Stimulated activated CD4-positive, alpha-beta T cell treated with anti-CD3 and anti-CD28 coated beads, Interleukin-15, amount 100 ng/mL, for 24 hours (primary cell): ENCODE measurements at places on chromosomes 2 and 18.

GRCh38 chr2:36277881-36278523 lies 77.6 kb upstream of the CRIM1 start:
- DNase-seq: no peak

DNA sequence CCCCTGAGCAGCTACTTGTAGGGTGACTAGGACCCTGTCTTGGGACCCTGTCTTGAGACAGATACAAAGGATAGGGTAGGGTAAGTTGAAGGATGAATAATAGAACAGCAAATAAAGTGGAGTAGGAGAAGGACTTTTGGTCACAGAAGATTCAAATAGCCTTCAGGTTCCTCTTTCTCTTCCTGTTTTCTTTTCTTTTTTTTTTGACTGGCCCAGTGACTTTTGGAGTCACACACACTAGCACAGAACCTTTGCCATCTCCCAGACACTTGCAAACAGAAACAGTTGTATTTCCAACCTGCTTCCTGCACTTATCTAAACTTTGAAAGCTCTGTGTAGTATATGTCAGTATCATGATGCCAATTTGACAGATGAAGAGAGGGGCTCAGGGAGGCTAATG lies 108.2 kb downstream of the TDRD15 start:
- DNase-seq: no peak

DNA sequence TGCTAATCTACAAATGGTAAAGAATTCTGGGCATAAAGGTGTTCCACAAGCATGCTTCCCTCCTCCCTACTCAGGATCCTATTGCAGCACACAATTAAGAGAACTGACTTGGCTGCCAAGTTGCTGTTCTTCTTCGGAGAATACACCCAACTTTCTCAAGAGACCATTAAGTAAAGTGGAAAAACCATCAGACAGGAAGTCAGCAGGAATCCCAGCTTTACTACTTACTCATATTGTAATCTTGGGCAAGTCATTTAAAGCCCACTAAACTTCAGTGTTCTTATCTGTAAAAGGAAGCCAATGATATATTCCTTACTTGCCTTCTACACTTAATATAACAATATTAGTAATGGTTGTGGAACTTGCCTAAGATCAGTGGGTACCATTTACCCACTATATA lies 37.8 kb downstream of the PSTPIP2 start:
- no peak for DNase-seq

GRCh38 chr2:217789003-217789735 lies 213.6 kb downstream of the TNS1 start:
- DNase-seq: peak; percentile 81

DNA sequence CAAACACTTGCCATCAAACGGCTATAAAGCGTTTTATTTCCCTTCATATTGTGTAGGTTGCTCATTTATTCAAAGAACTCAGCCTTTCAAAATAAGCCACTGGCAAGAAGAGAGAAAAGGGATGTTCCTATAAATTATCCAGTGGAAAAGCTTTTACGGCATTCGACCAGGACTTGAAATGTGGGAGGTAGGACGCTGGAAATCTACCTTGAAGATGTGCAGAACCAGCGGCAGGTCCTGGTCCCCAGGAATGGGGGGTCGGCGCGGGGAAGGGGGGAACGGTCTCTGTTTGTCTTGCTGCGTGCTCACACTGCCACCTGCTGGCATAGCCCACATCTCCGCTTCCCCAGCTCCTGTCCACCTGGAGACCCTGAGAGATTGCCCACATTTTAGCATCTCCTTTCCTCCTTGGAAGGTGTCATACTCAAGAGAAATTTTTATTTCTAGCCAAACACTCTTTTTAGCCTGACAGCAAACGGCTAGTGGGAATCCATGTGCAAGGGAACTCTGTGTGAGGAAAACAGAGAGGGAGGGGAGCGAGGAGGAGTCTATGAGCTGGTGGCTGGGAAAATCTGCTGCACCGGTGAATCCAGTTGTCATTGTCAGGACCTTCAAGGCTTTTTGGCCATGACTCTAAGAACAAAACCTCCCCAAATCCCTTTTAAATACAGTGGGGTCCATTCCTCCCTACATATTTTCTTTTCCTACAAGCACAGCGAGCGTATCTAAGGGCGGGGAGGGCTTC lies 349.0 kb upstream of the PKDCC start:
- peak; percentile 31 for DNase-seq

GRCh38 chr18:58861353-58861752 lies 3.3 kb upstream of the ZNF532 start:
- no peak for DNase-seq

DNA sequence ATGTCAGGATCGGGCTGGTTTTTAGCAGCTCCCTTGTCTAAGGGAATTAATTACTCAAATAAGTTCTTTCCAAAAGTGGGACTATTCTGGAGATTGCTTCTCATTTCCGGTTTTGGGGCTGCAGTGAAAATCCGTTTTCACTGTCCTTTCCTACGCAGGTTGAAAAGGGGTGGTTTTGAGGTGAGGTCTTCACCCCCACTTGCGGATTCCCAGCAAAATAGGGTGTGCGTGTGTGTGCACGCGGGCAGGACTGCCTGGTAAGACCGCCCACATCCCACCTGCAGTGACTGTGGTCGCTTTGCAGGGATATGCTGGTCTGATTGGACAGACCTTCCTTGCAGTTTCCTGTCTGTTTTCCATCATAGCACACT lies 472 bp upstream of the PLEKHM3 start:
- DNase-seq: peak; percentile 68

GRCh38 chr18:9531791-9532410 lies 56.6 kb downstream of the RALBP1 start:
- DNase-seq: no peak

DNA sequence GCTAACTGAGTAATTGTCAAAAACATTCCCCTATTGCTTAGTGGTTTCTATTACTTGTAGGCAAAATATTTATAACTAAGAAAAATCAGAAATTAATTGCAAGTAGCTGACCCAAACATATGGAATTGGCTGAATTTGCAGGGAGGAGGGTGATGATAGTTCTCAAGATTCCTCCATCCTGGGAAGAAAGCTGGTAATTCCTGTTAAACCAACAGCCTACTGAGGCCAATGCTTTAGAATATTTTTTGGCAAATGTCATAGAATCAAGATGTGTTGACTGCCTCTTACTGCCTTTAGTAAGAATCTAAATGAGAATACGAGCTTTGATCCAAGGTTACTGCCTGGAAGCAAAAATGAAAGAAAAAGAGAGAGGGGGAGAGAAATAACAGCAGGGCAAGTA lies 120.0 kb downstream of the COL6A3 start:
- no peak for DNase-seq
